Naive thymus-derived CD8-positive, alpha-beta T cell (primary cell): ENCODE measurements at places on chromosomes 1 and 21.

DNA sequence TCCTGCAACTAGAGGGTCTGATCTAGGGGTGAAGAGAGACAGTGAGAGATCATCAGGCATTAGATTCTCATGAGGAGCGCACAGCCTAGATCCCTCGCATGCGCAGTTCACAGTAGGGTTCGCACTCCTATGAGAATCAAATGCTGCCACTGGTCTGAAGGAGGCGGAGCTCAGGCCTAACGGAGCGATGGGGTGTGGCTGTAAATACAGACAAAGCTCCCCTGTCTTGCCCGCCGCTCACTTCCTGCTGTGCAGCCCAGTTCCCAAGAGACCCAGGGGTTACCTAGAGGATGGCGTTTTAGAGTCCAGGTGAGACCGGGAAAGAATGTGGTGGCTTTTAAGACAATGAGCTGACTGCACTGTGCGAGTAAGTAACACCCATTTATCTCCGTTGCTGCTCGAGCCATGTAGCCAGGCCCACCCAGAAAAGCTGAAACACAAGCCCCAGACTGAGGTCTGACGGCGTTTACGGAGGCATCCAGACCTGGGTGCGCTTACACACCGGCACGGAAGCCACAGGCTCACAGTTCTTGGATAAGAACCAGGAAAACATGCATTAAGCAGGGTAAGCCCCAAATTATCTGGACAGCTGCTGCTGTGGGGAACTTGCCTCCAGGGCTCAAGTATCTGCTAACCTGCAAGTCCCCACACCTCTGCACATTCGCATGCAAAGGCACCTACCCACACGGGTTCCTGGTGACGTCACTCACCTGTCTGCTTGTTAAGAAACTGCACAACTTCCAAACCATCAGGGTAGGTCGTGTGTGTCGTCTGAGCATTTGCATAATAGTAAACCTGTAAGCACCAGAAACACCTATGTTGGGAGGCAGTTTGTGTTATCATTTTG lies 12.5 kb downstream of the TCP10L start:
- DNase-seq, result no peak

DNA sequence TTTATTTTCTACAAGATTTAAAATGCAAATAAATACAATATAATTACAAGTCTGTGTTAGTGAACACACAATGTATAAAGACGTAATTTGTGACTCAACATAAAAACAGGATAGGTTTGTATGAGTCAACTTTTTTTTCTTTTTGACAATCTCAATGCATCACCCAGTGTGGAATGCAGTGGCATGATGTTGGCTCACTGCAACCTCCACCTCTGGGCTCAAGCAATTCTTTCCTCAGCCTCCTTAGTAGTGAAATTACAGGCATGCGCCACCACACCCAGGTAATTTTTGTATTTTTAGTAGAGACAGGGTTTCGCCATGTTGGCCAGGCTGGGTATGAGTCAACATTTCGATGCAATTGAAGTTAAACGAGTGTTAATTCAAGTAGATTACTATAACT lies 5.9 kb upstream of the SPRR2E start:
- DNase-seq, result no peak

- no peak for DNase-seq
Observed at GRCh38 chr1:237760951-237761350, 129.8 kb downstream of the ZP4 start.

- DNase-seq, result no peak
Observed at GRCh38 chr1:11485191-11485590, 6.2 kb downstream of the DISP3 start.

DNA sequence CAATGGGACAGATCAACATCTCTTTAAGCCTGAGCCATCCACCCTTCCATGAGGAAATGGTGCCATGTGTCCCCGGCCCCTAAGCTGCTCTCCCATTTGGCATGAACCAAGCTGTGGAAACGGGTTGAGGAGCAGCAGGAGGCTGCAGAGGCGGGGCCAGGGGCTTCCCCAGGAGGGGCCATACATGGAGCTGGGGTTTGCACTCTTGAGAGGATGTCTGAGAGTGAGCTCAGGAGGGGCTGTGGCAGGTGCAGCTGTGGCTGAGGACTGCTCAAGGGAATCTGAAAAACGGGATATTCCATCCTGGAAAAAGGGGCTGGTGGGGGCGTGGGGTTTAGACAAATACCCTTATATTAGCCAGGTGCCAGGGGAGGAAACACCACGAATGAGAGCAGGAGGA lies 7.1 kb upstream of the CLEC20A start:
- no peak for DNase-seq

- DNase-seq, result no peak
Observed at GRCh38 chr1:64212031-64212430, 8.6 kb downstream of the UBE2U start.

DNA sequence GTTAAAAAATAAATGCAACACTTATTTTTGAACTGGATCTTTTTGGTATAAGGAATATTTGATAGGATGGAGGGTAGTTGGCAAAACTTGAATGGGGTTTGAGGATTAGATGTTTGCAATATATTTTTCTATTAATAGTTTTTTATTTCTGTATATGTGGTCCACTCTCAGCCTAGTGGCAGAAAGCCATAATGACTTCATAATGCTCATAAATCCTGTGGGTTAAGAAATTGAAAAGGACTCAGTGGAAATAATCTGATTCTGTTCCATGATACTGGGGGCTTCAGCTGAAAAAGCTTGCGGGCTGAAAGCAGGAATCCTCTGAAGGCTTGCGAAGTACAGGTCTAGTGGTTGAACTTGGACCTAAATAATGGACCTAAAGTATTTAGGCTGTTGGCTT lies 1028.6 kb upstream of the PRMT6 start:
- no peak for DNase-seq

DNA sequence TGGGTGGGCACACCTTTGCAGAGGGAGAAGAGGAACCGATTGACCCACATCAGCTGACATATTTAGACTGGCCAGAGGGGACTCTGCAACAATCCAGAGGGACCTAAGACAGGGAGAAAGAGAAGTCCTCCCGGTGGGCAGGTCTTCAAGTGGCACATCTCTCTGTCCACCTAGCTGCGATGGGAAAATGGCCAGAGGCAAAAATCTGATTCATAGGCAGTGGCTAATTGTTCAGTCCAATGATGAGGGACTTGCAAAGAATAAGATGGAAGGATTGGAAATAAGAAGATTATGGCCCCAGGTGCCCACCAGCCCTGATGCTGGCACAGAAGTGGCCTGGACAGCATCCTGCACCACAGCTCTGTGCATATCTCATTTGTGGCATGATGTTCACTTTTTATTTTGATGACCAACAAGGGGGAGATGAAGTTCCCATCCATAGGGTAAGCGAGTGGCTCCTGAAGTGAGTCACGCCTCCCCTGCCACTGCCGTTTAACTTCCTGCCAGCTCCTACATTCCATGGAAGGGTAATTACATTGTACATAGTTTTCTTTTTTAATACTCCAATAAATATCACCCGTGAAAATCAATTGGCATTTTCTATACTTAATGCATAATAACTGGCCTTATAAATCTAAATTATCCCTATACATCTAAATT lies 659.6 kb downstream of the MATN1 start:
- no peak for DNase-seq

DNA sequence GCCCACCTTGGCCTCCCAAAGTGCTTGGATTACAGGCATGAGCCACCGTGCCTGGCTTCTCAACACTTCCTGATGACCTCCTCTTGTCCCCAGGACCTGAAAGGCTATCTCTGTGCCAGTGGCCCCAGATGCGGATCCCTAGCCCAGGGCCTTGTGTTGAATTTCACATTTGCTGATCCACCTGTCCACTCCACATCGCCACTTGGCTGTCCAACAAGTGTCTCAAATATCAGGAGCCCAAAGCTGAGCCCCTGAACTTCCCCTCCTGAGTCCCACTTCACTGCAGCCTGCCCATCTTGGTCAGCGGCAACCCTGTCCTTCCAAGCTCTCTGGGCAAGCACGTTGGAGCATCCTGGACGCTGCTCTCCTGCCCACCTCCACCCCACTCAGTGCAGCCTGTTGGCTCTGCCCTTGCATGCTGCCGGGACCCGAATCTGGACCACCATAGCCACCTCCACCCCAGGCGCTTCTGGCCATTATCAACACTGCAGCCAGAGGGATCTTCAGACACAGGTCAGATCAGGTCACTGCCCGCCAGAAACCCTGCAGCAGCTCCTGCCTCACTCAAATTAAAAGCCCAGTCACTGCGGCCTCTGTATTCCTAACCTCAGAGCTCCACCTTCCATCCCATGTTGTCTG lies 352.5 kb upstream of the VAMP3 start:
- DNase-seq, result no peak

DNA sequence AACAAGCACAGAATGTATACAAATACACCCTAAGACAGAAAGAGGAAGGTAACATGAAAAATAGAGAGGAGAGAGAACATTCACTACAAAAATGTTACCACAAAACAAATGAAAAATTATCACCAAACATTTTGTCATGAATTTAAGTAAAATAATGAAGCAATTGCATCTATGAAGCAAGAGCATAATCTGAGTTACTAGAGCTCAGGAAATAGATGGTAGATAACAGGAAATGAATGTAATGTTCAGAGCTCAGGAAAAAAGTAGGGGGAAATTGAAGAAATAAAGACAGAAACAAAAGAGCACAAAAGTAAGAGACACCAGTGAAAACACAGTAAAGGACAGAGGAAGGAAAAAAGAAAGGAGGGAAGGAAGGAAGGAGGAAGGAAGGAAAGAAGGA lies 19.4 kb downstream of the SEC16B start:
- DNase-seq, result no peak

GRCh38 chr1:235423214-235423652 lies 56.0 kb downstream of the TBCE start:
- no peak for DNase-seq

GRCh38 chr1:214349781-214350180 lies 68.8 kb downstream of the SMYD2 start:
- DNase-seq, result no peak

DNA sequence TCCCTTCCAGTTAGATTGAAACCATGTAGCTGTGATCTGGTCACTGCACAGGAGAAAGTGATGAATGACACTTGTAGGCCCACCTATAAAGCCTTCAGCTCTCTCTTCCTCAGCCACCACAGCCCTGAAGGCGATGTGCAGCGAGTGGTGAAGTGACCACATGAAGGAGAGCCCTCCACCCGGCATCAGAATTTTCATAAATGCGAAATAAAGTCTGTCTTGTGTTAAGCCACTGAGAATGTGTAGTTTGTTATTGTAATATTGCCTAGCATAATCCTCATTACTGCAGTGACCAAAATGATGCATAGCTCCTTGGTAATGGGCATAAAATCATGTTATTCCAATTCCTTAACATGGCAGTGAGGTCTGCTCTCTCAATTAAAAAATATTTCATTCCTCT lies 122.1 kb upstream of the LYPLAL1 start:
- no peak for DNase-seq

DNA sequence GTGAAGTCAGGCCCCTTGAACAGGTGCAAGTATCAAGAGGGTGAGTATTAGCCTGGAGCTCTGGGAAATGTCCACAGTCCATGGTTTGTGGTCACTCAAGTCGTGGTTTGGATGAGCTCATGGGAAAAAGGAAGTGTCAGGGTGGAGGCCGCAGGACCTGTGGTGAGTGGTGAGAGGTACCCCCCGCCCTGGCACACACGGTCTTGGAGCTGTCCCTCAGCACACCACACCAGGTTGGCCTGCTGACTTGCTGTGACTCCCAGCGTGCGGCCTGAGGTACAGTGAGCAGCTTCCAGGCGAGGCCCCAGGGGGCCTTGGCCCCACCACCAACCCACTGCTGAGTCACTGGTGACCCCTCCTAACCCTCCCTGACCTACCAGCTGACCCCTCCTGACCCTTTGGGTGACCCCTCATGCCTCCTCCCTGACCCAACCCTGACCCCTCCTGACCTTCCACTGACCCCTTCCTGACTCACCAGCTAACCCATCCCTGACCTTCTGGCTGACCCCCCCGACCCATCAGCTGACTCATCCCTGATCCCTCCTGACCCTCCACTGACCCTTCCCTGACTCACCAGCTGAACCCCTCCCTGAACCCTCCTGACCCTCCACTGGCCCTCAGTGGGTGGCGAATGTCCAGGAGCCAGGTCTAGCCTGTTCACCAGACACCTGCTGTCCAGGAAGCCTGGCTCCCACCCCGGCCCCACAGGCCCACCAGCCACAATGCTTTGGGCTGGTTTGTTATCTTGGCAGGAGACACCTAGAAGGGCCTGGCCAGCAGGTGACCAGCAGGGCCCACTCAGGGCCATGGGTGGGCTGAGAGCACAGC lies 34.8 kb upstream of the RNF187 start:
- no peak for DNase-seq

DNA sequence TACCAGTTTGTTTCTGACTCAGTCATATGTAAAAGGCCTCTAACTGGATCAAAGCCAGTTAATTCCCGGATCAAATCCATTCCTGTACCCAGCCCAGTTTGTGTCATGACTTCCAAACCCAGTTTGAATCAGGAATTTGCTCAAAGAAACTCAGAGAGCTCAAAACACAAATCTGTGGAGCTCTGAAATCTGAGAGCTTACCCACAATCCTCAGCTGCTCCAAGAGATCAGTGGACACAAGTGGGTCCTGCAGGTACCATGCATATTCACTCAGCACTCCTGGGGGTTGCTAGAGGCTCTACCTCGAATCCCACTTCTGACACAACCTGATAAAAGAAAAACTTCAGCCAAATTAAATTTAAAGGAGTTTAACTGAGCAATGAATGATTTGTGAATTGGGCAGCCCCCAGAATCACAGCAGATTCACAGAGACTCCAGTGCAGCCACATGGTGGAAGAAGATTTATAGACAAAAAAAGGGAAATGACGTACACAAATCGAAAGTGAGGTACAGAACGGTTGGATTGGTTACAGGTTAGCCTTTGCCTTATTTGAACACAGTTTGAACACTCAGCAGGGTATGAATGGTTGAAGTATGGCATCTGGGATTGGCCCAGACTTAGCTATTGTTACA lies 11.9 kb upstream of the MRPL55 start:
- no peak for DNase-seq

DNA sequence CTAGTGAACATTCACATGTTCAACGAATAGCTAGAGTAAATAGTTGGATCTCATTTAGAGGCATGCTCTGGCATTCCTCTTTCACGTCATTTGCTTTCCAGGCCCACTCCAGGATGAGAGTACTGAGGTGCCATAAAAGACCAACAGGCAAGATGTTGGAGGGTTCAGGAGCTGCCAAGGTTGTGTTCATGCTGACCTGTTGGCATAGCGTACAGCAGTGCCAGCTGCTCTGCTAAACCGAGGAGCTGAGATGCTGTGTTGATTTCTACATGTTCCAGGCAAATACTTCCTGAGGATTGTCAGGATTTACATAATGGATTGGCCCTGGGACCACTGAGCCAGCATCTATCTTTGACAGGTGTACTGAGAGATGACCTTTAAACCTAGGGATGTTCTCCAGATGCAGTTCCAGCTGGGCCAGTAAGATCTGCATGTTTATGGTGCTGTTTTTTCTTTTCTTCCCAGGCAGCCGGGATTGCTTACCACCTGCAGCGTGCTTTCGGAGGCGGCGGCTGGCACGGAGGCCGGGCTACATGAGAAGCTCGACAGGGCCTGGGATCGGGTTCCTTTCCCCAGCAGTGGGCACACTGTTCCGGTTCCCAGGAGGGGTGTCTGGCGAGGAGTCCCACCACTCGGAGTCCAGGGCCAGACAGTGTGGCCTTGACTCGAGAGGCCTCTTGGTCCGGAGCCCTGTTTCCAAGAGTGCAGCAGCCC lies 66.9 kb downstream of the DISC1 start:
- DNase-seq, result no peak

- DNase-seq, result no peak
Observed at GRCh38 chr1:237890822-237891221, at the start of gene ZP4. TSS of gene ZP4 (minus strand) at chr1:237890922. CDS start at chr1:237890635, 287 bp downstream.
